ENCODE measurements at places on chromosomes 6 and 20.

- DNase-seq: no peak
Observed at GRCh38 chr6:81690073-81690472, 62.4 kb downstream of the TENT5A start.

DNA sequence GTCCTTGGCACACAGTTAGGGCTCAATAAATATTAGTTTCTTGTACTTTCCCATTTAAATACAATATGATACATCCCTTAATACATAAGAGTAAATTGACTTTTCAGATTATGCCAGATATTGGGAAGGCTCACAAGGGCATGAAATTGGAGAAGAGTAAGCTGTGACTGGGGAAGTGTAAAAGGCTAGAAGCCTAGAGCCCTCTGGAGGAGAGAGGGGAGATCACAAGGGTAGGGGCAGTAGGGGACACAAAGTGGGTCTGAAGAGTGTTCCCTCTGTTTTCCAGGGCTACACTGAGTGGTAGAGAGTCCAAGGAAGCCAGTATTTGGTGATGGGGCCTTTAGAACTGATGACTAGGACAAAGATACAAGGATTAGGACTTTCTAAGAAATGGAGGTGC is 562.9 kb upstream of the CHD6 start:
- no peak for DNase-seq

DNA sequence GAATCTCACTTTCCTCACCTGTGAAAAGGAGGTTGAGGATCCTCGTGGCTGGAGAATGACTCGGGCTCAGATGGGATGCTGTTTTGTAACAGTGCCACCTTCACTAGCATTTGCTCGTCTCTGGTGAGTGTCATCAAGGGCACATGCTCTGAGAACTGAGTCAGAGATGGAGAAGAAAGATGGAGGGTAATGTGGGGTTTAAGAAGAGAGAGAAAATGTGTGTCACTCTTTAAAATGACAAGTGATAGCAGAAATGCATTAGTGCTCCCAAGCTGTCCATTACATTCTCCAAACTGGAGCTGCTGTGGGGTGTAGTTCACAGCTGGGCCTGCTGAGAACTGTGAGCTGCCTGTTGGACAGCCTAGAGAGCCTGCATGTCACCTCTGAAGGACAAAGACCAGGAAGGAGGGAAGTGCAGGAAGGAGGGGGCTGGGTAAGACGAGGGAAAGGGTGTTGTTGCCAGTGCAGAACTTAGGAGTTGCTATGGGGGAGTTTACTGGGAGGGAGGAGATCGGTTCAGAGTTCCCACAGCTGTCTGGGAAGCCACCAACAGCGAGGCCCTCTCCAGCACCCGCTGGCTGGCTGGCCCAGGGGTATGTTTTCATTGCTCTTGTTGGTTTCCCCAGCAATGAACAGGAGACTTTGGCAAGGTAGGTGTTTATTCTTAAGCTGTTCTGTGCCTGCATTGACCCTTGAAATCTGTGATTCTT is 19.8 kb downstream of the GMPR start:
- DNase-seq: no peak

- no peak for DNase-seq
Observed at GRCh38 chr6:71124340-71124739, 164.3 kb upstream of the OGFRL1 start.

GRCh38 chr6:144578385-144579350 is 293.5 kb downstream of the UTRN start:
- DNase-seq: no peak

GRCh38 chr6:48078120-48078519 is 32.9 kb downstream of the PTCHD4 start:
- DNase-seq: no peak

Data from CD4-positive, alpha-beta T cell treated with Interferon gamma for 1 hour (primary cell).